ENCODE measurements at places on chromosomes 6 and 20.

DNA sequence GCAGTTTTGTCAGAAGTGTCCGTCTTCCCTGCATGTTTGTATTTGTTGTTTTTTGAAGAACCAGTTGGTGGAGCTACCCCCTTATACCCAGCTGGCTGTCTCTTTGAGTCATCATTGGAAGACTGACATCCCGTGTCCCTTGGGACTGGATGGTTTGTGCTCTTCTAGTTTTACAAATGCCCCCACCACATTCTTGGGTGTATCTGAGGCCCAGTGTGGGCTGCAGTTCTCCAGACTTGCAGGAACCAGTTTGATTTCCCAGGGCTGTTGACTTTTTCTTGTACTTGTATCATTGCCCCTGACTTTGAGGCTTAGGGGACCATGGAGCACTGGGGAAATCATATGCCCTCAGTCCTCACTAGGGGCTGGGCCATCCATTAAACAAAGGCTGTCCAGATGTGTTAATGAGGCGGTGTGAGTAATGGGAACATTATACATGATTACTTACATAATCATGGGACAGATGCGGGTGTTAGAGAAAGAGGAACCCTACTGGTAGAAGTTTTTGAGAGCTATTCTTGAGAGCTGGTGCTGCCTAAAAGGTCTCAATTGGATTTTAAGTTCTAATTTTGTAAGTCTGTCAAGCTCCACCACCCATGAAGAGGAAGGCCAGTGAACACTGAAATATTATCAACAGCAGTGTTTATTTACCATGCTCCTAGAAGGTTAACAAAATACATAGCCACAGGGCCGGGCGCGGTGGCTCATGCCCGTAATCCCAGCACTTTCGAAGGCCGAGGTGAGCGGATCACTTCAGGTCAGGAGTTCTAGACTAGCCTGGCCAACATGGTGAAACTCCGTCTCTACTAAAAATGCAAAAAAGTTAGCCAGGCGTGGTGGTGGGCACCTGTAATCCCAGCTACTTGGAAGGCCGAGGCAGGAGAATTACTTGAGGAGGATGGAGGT is 8.5 kb downstream of the JARID2 start:
- no peak for DNase-seq

GRCh38 chr6:8578006-8578405 is 142.7 kb upstream of the SLC35B3 start:
- DNase-seq, result no peak

DNA sequence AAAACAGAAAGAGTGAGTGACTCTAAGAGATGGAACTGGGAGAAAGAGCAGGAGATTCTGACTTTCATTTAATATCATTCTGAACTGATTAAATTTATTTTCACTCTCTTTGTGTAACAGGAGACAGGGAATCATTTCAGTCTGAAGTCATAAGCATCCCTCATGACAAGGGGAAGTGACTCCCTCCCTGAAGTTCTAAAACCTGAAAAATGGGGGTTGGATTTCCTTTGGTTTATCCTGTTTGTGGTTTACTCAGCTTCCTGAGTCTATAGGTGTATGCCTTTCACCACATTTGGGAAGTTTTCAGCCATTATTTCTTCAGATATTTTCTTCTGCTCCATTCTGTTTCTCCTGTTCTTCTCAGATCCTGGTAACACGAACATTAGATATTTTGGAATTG is 3.4 kb upstream of the FKBP1A start:
- no peak for DNase-seq

GRCh38 chr20:24242763-24243162 is 226.7 kb upstream of the SYNDIG1 start:
- DNase-seq, result no peak

GRCh38 chr6:34723203-34723602 is 26.6 kb upstream of the ILRUN start:
- DNase-seq, result no peak

GRCh38 chr6:14897831-14898230 is 348.0 kb upstream of the JARID2 start:
- DNase-seq, result peak; percentile 56

GRCh38 chr6:135465903-135466302 is 31.6 kb downstream of the AHI1 start:
- DNase-seq, result no peak

GRCh38 chr20:272718-273117 is 15.2 kb downstream of the DEFB132 start:
- DNase-seq, result no peak

- no peak for DNase-seq
These were observed 198.4 kb upstream of the KCNK16 start for GRCh38 chr6:39520916-39521315.

Measured in bone marrow (tissue), 2 donors.